Fibroblast of skin of back (primary cell): ENCODE measurements at places on chromosomes 1 and 21.

- DNase-seq, result no peak
Observed at GRCh38 chr1:18761948-18762840, 97.3 kb downstream of the TAS1R2 start.

DNA sequence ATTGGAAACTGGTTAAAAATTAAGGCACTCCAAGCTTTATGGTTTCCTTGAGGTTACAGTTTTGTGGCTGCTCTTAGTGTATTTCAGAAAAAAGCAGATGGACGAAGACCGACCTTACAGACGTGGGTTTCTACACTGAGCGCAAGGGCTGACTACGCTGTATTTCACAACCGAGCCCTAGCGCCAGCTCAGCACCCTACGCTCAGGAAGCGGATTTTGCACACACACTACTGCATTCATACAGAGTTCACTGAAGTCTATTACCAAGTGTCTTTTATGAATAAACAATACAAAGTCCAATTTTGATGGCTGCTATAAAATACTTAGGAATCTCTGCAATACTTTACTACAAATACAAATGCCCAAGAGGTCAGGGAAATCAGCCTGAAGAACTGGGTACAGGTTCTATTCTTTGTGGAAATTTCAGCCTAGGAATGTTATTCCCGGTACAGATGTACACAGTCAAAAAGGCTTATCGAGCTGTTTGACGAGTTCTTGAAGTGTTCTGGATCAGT is 23.8 kb downstream of the PTTG1IP start:
- DNase-seq, result no peak

DNA sequence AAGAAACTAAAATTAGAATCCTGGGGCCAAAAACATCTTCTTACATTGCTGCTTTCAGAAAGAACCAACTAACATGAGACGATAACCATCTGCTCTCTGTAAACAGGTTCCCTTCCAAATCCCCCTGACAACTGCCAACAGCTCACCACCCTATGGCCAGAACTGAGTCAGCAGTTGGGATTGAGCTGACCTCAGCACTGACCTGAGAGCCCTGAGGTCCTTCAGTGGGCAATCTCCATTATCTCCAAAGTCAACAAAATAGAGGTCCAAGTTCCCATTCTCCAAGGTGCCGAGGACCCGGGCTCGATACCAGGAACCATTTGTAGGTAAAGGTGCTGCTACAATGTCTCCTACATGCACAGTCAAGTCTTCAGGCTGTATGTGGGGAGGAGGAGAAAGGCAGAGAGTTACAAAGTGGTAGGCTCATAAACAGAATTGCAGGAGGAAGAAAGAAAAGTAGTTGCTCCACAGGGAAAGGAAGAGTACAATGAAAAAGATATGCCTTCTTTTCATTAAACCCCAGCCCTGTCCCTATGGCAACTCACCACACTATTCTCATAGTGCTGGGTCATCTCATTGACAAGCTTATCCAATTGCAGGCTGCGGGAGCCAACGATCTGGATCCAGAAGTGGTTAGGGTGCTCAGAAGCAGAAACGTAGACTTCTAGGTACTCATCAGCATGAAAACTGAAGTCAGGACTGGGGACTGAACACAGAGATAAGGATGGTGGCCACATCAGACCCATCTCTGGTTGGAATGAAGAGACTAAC is 12.8 kb upstream of the MRPL9 start:
- DNase-seq, result no peak

DNA sequence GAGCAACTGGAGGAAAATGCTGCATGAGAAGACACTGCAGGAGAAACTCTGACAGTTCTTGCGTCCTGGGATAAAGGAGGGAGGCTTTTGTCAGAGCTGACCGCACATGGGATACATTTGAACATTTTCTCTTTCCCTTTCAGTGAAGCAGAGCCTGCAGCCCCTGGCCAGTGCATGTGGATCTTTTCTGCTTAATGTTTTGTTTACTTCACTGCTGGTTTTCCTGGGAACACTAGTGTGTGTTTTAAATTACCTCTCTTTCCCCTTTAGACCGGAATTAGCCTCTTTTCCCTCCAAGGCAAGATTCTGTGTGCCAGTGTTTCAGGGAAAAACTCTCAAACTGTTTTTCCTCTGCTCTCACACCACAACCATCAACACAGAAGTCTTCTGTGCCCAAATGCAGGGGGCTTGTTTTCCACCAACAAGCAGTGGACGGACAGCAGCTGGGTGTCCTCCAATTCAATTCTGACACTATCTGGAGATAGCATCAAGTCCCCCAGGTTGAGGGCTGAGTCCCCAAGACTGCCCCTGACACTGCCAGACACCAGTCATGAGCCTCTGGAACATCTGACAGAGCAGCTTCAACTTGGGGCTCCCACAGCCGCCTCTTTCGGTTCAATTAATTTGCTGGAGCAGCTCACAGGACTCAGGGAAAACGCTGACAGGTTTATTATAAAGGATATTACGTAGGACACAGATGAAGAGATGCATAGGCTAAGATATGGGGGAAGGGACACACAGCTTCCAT is 136.2 kb downstream of the RHOU start:
- DNase-seq, result no peak

GRCh38 chr1:34444516-34444915 is 267.8 kb downstream of the C1orf94 start:
- no peak for DNase-seq
